Activated T-cell treated with anti-CD3 and anti-CD28 coated beads, Interleukin-2, amount 50 U/mL, for 72 hours (primary cell): ENCODE measurements at places on chromosomes 7 and 10. TPM values are rescaled to one million over a fixed set of nuclear protein-coding genes. Genes with fewer than 3 reads are reported as not detected.

MMRN2 gene
- 0.05 TPM for total RNA-seq

AOC1 gene
- not detected for total RNA-seq

IDI2 gene
- not detected for total RNA-seq

ZSCAN25 gene
- 32.4 TPM for total RNA-seq

TMEM213 gene
- not detected for total RNA-seq

CFAP46 gene
- 0.16 TPM for total RNA-seq

KLF6 gene
- 184 TPM for total RNA-seq

FBXL13 gene
- total RNA-seq, result 1.0 TPM

CTAGE4 gene
- total RNA-seq, result 4.2 TPM

PDK4 gene
- total RNA-seq, result not detected

NRG3 gene
- total RNA-seq, result not detected

DNA sequence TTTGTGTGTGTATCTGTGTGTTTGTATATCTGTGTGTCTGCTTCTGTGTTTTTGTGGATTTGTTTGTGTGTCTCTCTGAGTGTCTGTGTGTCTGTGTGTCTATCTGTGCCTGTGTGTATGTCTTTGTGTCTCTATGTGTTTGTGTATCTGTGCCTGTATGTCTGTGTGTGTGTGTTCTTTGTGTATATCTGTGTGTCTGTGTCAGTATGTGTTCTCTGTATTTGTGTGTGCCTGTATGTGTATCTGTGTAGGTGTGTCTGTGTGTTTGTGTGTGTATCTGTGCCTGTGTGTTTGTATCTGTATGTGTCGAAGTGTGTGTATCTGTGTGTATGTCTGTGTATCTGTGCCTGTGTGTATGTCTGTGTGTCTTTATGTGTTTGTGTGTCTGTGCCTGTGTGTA is 118.2 kb downstream of the SH2D4B start:
- no peak for DNase-seq

- DNase-seq, result no peak
Measured at GRCh38 chr7:105298439-105298894, 90.3 kb downstream of the SRPK2 start.

- DNase-seq, result no peak
Measured at GRCh38 chr7:129777993-129778769, 166.7 kb downstream of the NRF1 start.

DNA sequence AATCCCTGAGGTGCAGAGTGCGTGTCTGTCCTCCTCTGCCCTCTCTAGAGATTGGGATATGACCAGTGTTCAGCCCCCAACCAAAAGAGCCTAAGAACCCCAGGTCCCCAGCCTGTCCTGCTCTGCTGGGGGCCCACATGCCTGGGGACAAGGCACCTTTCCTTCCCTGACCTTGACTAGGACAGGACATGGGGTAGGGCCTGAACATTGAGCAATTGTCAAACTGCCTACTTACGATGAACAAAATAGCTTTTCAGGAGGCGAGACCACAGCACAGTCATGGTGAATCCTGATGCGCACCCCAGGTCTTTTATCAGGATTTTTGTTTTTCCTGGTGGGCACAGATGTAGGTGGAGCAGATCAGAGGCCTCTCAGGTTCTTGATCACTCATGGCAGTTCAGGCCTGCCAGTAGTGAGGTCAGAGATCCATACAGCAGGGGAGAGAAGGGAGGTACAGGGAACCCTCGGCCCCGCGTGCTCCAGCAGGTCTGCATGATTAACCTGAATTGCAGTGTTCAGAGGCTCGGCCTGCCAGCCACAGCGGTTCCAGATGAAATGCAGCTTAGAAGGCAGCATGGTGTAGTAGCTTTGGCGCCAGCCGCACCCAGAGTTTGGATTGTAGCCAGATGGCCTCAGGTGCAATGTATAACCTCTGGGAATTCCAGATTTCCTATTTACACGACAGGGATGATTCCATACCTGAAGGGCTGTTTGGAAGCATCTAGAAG is 191.3 kb downstream of the CUX1 start:
- no peak for DNase-seq

GRCh38 chr10:36494371-36494770 is 631.0 kb upstream of the ANKRD30A start:
- no peak for DNase-seq

- peak; percentile 0 for DNase-seq
Measured at GRCh38 chr10:123808906-123809305, 82.7 kb downstream of the CPXM2 start.

- no peak for DNase-seq
Measured at GRCh38 chr10:28925121-28925663, 247.9 kb downstream of the BAMBI start.

DNA sequence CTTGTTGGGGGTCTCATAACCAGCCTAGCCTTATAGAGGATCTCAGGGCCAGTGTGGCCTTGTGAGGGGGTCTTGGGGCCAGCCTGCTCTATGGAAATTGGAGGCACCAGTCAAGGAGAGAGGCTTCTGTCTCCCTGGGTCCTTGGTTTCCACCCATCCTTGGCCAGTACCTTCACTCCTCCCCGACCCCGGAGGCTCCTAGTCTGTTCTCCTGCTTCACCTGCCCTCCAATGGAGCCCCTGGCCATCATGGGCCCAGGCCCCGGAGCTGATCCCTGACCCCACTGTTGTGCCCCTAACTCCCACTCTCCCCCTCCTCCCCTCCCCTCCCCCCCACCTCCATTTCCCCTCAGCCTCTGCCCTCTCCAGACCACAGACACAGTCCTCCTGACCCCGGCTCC is 29.7 kb downstream of the RASGEF1A start:
- no peak for DNase-seq

DNA sequence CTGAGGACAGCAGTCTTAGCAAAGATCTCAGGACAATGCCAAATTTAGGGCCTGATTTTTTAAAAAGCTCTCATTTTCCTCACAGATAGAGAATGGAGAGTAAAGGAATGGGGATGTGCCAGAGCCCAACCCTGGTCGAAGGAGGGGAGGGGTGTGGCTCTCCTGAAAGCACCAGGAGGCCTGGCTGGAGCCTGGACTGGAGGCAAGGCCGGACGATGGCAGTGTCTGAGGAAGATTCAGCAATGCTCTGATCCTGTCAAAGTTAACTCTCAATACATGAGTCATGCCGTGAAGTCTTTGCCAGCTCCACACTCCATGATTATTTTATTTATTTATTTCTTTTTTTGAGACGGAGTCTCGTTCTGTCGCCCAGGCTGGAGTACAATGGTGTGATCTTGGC is 108.3 kb downstream of the UPF2 start:
- DNase-seq, result no peak

- DNase-seq, result no peak
Measured at GRCh38 chr7:144105211-144105610, 4.2 kb upstream of the OR2A2 start.

- no peak for DNase-seq
Measured at GRCh38 chr10:24958721-24959381, 6.4 kb upstream of the PRTFDC1 start.

DNA sequence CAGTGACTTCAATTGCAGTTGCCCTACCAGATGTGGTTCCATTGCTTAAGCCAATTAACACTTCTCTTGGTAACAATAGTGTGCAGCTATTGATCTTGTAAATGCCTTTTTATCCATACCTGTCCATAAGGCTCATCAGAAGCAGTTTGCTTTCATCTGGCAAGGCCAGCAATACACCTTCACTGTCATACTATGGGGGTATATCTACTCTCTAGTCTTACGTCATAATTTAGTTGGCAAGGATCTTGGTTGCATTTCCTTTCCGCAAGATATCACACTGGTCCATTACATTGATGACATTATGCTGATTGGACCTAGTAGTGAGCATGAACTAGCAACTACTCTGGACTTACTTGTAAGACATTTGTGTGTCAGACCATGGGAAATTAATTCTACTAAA is 17.7 kb upstream of the ZNF365 start:
- DNase-seq, result no peak

- no peak for DNase-seq
Measured at GRCh38 chr7:93043385-93043985, 74.3 kb downstream of the SAMD9 start.

- no peak for DNase-seq
Measured at GRCh38 chr10:84196941-84197340, 2.6 kb downstream of the CDHR1 start.

- DNase-seq, result no peak
Measured at GRCh38 chr7:79272066-79272669, 181.3 kb downstream of the MAGI2 start.

DNA sequence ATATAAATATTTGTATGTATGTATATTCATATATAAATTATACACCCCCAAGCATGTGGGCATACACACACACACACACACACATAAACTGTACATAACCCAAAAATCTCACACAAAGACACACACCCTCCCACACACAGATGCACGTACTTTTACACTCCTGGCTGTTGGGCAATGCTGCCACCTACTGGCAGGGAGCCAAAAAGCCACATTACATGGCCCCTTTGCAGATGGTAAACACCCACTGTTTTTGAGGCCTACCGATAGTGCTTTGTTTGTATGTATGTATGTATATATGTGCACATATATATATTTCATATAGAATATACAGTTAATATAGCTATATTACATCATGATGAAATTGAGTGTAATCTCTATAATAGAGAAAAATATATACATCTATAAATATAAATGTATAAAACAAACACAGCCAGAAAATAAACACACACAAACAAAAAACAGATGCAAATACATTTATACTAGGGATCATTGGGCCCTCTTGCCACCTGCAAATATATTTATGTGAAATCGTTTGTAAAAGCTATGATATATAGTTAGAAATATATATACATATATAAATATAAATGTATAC is 120.1 kb upstream of the ACBD5 start:
- DNase-seq, result peak; percentile 86

- peak; percentile 23 for DNase-seq
Measured at GRCh38 chr7:134514663-134515062, 12.7 kb upstream of the AKR1B10 start.

DNA sequence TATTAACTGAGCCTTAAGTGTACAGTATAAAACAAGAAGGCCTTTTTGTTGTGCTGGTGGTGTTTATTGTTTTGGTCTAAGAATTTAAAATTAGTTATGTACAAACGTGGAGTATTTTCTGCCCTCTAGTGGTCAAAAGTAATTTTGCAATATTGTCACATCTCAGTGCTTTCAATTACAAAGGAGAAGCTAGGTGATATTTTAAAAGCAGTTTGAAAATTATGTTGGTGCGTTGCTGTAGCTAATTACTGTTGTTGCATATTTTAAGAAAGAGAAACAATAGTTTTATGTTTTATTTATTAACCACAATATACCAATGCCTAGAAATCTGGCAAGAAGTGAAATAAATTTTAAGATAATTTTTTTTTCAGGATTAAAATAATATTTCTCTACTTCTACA is 11.4 kb downstream of the NPVF start:
- DNase-seq, result no peak
